ENCODE measurements at places on chromosomes 12 and 14. TPM values are rescaled to one million over a fixed set of nuclear protein-coding genes. Genes with fewer than 3 reads are reported as not detected.

Gene CLEC1B
- total RNA-seq = not detected

Gene OASL
- 0.34 TPM for total RNA-seq

Gene LRIG3
- total RNA-seq = 39.8 TPM

Gene PMEL
- 1.5 TPM for total RNA-seq

Gene ITGB7
- 0.34 TPM for total RNA-seq

Gene CD4
- not detected for total RNA-seq

Gene TAMALIN
- total RNA-seq = 49.2 TPM

Gene TEAD4
- 24.7 TPM for total RNA-seq

Gene DEGS2
- total RNA-seq = 2.0 TPM

Gene KRT81
- total RNA-seq = not detected

Gene UNC79
- total RNA-seq = under 0.01 TPM

Gene WASHC4
- 161 TPM for total RNA-seq

Gene ADGRD1
- 0.17 TPM for total RNA-seq

Gene NXPH4
- total RNA-seq = 0.51 TPM

Gene CISTR
- total RNA-seq = not detected
